ENCODE measurements at places on chromosomes 12 and 14.

DNA sequence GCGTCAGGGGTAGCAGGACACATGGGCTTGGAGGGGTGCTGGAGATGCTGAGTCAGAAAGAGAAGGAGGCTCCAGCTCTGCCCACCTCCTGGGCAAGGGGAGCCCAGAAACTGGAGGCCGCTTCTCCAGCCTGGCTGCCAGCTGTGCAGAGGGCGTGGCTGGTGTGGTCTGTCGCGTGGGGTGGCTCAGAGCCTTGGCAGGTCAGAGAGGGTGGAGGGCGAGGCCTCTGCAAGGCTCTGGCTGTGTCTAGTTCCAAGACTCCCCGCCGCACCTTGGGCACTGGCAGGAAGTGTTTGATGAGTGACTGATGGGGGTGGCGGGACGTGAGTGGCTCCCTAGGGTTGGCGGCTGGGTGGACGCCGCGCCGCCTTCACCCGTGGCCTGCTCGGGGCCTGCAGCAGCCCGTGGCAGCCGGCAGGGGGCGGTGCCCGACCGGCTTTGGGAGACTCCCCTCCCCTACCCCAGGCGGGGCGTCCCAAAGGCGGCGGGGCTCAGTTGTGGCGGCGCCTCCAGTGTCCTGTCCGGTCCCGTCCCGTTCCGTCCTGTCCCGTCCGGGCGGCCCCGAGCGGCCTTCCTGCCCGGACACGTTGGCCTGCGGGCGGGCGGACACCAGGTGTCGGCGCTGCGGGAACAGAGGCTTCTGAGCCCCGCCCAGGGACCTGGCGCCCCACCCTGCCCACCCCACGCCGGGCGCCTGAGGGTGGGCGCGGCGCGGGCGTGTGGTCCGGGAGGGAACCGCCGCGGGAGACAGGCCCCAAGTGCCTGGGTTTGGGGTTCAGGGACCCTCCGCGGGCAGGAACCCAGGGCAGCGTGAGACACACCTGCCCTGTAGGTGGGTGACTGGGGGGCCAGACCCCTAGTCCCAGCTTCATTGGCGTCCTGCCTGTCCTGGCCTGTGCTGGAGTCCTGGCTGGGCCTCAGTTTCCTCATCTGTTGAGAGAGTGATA, 39.7 kb downstream of the KRT80 start:
- peak; percentile 74 for ATAC-seq

DNA sequence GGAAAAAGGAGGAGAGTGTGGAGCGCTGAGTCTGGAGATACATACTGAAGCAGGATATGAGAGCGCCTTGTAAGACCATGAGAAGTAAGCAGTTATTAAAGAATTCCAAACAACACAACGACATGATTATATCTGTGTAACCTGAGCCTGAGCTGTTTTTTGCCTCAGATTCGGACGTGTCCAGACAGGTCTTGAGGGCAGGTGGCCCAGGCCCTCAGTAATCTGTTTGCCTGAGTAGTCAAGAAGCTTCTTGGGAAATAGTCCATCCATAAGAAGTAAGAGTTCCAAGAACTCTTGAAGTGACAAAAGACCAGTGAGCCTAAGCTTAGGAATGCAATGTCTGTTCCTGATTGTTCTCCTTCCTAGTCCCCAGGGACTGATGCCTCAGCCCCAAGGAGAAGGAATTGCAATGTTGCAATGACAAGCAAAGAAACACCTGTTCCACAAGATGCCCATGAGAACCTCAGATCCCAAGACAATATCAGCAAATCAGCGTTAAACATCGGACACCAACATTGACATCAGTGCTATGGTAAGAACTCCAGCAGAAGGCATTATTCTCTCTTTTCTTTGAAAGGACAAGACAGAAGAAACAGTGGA, 34.7 kb upstream of the ADAMTS20 start:
- no peak for ATAC-seq

DNA sequence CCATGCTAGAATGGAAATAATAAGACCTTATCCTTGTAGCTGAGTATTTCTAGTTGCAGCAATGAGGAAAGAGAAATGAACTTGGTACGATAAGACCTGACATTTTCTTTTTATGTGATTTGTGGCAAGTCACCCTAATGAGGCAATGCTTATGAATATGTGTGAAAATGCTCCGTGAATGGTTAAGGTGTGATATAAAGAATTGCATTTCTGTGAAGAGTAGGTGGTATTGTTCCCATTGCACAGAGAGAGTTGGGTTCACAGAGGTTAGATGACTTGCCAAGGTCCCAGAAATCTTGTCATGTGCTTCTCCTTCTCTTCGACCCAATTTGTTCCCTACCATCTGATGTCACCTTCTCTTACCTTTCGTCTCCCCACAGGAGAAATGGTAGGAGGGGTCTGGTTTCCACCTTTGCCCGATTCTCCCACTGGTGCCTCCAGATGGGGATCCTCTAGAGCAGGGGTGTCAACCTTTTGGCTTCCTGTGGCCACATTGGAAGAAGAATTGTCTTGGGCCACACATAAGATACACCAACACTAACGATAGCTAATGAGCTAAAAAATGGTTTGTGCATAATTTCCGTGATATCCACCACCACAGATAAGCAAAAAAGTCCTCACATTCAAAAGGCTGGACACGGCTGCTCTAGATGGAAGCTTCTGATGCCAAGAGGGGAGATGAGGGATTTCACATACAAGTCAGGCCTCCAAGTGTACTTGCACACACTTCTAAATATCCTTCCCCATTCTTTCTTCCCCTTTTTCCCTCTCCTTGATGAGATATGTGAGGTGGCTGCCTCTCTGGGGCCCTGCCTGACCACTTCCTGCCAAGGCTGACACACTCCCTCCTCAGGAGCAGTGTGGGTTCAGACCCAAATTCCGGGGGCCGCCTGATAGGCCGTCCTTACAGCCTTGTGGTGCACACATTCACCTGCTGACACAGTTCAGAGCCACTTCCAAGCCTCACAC, 96.1 kb downstream of the PLXNC1 start:
- ATAC-seq: no peak

- peak; percentile 29 for ATAC-seq
Observed at GRCh38 chr12:119036878-119037825, 55.8 kb downstream of the SRRM4 start.

DNA sequence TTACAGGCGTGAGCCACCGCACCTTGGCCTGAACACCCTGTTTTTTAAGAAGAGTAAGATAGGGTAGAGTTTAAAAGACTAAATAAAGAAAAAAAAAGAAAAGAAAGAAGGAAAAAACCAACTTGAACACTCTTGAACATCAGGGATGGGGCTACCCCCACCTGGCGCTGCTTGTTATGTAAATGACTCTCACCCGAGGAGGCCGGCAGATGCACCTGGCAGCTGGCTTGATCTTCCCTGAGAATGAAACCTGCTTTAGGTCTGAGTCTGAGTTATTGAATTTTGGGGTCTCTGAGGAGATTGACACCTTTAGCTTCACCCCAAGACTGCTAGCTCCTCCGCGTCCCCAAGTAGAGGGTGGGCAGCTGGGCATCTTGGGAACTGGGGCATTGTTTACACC, 15.5 kb upstream of the MEG3 start:
- ATAC-seq: no peak

GRCh38 chr14:92546347-92547053, 32.9 kb downstream of the RIN3 start:
- ATAC-seq: no peak

DNA sequence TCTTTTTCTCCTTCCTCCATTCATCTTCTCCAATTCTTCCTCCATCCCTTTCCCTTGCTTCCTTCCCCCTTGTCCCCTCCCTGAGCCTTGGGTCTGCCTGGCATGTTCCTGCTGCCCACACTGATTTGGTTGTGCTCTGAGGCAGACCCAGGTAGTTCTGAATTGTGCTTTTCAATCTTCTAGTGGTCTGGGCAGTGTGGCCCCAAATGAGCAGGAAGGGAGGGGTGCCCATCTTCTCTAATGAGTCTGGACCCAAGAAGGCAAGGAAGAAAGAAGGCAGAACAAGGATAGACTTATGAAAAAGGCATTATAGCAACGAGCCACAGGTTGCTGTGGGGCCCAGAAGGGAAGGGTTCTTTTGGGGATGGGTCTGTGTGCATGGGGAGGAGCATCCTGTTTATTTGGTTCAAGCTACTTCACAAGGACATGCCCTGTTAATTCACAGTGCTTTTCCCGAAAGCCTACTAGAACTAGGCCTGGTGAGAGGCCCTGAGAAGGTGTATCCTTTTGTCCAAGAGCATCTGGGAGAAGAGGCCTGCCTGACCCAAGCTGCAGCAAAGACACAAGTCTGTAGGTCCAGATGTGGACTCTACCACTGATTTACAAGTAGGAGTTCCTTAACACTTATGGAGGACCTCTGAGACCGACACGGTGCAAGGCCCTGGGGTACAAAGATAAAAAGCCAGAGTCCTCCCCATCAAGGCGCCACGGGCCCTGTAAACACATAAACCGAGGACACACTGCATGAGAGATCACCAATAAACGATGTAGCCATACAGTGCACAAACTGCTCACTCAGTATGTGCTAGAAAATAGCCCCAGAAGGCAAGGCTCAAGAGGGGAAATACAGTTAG, 1.1 kb upstream of the SUSD6 start:
- no peak for ATAC-seq

DNA sequence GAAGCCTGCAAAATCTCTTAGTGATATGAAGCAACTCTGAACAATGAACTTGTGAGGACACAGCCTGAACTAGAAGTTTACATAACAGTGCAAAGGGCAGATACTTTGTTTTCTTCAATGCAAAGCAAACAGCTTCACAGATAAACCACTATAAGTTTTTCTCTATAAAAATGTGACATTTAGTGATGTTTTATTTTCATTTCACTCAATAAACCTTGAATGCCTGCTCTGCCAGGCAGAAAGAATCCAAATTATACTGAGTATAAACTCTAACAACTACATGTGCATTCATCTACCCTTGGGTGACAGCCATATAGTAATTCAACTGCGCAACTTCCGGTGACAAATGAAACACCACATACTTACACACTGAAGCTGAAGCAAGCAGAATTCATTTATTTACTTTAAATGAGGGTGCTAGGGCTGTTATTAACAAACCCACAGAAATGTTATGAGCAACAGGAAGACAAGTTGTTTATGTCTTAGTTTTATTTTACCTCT, 10.3 kb downstream of the DCP1B start:
- ATAC-seq: no peak

DNA sequence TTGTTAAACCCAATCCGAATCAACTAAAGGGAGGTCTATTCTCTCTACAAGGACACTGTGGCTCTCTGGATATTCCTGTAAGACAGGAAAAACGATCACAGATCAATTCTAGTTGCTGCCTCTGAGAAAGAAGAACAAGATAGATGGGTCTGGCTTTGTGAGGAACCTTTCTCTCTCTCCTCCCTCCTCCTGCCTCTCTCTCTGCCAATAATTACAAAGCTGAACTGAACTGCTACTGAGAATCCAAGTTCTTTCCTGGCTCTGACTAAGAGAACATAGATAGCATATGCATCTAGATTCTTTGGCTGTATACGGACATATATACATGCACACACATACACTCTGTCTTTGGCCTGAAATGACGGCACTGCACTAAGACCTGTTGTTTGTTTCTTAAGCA, 27.6 kb downstream of the ETV6 start:
- ATAC-seq: peak; percentile 70

DNA sequence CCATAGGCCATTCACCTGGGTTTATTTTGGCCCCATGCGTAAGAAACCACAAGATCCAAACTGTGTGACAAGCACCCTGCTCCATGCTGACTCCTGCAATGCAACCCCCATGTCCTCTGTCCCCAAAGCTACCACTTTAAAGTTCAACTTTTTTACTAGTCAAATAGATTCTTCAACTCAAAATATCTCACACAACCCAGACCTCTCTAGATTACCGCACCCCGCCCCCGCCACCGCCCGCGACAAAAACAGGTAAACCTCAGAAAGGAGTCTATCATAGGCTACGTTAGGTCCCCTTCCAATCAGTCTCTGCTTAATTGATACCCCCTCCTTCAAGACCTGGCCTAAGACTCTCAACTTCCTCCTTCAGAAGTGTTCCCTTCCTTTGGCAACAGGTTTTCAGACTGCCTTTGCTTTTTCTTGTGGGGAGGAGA, 2.2 kb downstream of the ZFP36L1 start:
- no peak for ATAC-seq

DNA sequence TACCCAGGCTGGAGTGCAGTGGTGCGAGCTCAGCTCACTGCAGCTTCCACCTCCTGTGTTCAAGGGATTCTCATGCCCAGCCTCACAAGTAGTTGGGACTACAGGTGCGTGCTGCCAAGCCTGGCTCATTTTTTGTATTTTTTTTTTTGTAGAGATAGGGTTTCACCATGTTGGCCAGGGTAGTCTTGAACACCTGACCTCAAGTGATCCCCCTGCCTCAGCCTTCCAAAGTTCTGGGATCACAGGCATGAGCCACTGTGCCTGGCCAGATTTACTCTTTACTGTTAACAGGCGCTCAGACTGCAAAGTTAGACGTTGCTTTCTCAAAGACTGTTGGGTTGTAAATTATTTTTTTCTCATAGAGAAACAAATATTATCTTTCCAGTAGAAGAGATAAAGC, 46.1 kb upstream of the LRRK2 start:
- ATAC-seq: no peak

- ATAC-seq: no peak
Observed at GRCh38 chr12:125267114-125267513, 201.9 kb downstream of the AACS start.

- ATAC-seq: no peak
Observed at GRCh38 chr14:33972583-33973081, 21.8 kb upstream of the EGLN3 start.

GRCh38 chr12:110354172-110354780, 49.2 kb downstream of the ANAPC7 start:
- no peak for ATAC-seq

DNA sequence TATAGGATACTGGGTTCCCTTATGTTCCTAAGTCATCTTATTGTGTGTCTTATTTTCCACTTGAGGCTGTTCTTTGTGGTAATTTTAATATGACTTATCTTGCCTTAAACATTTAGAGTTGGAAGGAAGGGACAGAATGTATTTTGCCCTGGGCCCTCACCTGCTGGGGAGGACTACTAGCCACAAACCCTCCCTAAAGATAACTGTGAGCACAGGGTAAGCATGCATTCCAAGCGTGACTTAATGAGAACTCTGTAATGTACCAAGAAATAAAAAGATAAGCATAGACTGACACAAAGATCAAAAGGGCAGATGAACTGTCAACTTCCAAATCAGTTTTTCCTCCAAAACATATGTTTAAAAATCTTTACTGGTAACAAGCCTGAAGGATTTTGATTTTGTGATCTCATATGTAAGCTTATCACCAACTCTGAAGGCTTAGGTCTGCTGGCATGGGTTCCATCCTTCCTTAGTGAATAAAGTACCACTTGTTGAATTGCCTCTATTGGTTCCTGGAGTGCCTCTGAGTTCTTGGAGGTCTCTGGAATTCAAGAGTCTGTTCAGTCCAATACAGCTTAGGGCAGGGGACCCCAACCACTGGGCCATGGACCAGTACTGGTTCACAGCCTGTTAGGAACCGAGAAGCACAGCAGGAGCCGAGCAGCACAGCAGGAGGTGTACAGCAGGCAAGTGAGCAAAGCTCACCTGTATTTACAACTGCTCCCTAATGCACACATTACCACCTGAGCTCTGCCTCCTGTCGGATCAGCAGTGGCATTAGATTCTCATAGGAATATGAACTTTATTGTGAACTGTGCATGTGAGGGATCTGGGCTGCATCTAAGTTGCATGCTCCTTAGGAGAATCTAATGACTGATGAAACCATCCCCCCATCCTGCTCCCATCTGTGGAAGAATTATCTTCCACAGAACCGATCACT, 29.8 kb upstream of the NFYB start:
- no peak for ATAC-seq

All from motor neuron (in vitro differentiated cells).